ENCODE measurements at places on chromosomes 1 and 21. TPM values are rescaled to one million over a fixed set of nuclear protein-coding genes. Genes with fewer than 3 reads are reported as not detected.
A peak's percentile ranks its signal among the peaks of the same experiment; 100 is the strongest.

DCDC2B gene
- not detected for total RNA-seq

- DNase-seq, result no peak
- H3K4me3 ChIP-seq, result no peak overlapping the region
- H3K27ac ChIP-seq, result no peak overlapping the region
- no peaks in the 10 kb centered on the region for H3K27me3 ChIP-seq
- H3K36me3 ChIP-seq, result no peaks in the 10 kb centered on the region
- no peaks in the 10 kb centered on the region for H3K4me1 ChIP-seq
Observed at GRCh38 chr1:164733734-164734133, 174.8 kb downstream of the PBX1 start.

GRCh38 chr1:226697929-226698544 lies 41.0 kb downstream of the ITPKB start:
- peaks cover 10% of the 10 kb centered on the region for H3K36me3 ChIP-seq
- peaks cover 92% of the 10 kb centered on the region for H3K4me1 ChIP-seq
- H3K27me3 ChIP-seq, result no peaks in the 10 kb centered on the region
- H3K27ac ChIP-seq, result peak overlapping the region; percentile 96
- no peak overlapping the region for H3K4me3 ChIP-seq
- no peak for DNase-seq

- peaks cover 32% of the 10 kb centered on the region for H3K36me3 ChIP-seq
- H3K4me3 ChIP-seq, result no peak overlapping the region
- no peak for DNase-seq
- no peak overlapping the region for H3K27ac ChIP-seq
Observed at GRCh38 chr1:205263580-205264190, 35.9 kb downstream of the TMCC2 start.

Data from activated naive CD4-positive, alpha-beta T cell treated with anti-CD3 and anti-CD28 coated beads for 36 hours (primary cell).